ENCODE measurements at places on chromosomes 2 and 18.
A peak's percentile ranks its signal among the peaks of the same experiment; 100 is the strongest.

- no peak for DNase-seq
These were observed 147.9 kb upstream of the CBLN2 start for GRCh38 chr18:72692086-72692485.

GRCh38 chr2:64222351-64222750 lies 78.1 kb upstream of the PELI1 start:
- no peak for DNase-seq

DNA sequence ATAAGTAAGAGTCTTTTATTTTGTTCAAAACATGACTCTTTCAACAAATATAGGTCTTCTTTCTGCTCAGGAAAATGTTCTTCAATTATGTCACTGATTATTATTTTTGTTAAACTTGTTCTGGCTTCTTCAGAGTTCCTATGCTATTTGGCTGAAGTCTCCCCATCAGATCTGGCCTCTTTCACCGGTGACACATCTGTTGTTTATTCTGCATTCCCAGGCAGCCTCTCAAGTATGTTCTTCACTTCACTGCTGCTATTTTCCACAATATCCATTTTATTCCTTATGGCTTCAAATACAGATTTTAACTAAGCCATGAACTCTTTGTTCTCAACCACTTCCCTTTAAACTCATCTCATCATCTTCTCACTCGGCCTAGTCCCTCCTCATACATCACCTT lies 45.7 kb downstream of the HDAC4 start:
- no peak for DNase-seq

DNA sequence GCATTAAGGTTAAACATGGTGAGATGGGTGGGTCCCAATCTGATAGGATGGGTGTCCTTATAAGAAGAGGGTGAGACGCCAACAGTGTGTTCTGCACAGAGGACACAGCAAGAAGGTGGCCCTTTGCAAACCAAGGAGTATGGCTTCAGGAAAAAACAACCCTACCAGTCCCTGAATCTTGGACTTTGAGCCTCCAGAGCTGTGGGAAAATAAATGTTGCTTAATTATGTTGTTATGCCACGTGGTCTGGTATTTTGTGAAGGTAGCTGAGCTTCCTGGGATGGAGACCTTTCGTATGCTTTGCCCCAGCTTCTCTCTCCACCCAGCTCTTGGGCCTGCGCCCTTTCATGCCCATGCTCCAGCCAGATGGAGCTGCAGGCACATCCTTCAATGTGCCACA lies 114.2 kb upstream of the EPC2 start:
- no peak for DNase-seq

DNA sequence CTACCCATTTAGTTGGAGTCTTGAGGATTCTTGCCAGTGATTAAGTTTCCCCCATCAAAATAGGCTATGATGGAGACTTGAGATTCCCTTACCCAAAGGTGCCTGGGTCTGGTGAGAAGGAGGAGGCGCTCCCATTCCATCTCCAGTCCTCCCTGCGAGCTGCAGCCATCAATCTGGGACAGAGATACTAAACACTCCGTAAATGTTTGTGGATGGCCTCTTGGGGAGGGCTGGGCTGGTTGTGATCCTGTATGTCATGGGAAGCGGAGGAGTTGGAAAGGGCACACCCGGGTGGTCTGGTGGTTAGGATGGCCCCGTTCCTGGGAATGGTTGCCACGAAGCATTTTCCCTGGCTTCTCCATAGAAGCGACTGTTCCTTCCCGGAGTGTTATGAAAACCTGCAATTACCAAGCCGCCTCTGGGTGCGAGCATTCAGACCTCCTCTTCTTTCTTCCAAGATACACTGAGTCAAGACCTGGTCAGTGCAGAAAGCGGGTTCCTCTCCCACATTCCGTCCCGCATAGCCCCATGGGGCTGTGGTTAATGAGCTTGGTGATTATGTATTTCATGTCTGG lies 196.9 kb downstream of the CTIF start:
- DNase-seq, result no peak

- DNase-seq, result peak; percentile 20
These were observed 13.2 kb downstream of the SERPINE2 start for GRCh38 chr2:224025874-224026273.

Data from activated gamma-delta T cell treated with Interleukin-2 at 50 U/mL for 16 hours (primary cell).